ENCODE measurements at places on chromosomes 3 and 15. TPM values are rescaled to one million over a fixed set of nuclear protein-coding genes. Genes with fewer than 3 reads are reported as not detected.
A peak's percentile ranks its signal among the peaks of the same experiment; 100 is the strongest.

DNA sequence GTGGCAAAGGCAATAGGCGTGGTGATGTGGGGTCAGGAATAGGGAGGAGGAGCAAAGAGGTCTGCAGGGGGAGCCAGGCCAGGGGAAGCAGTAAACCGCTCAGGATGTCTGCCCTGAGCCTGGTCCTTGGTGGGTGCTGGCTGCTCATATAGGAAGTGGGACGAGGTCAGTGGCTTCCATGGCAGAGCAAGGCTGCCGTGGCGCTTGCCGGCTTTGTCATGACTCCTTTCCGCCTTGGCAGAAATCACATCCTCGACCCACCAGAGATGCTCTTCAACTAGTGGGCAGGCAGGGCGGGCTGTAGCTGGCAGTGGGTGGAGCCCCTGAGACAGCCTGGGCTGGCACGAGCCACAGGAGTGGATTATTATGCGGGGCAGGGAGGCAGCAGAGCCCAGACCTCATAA lies 13.1 kb upstream of the SKOR1 start:
- peak; percentile 84 for DNase-seq

- no peak for DNase-seq
Measured at GRCh38 chr3:54353946-54354345, 231.6 kb downstream of the CACNA2D3 start.

DNA sequence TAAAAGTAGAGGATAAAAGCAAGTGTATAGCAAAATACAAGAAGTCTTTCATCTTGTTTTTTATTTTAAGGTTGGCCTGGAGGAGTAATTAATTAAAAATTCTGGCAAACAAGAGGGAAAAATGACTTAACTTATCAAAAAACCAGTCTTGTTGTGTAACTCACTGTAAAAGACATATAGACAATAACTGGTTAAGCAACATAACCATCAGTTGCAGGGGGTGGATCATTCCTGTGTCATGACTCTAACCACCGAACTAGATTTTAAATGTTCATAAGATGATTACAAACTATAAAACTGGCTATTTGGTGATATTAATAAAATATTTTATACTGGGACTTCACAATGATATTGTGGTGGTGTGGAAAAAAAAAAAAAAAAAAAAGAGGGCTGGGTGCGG lies 130.6 kb downstream of the STAG1 start:
- DNase-seq = no peak

DNA sequence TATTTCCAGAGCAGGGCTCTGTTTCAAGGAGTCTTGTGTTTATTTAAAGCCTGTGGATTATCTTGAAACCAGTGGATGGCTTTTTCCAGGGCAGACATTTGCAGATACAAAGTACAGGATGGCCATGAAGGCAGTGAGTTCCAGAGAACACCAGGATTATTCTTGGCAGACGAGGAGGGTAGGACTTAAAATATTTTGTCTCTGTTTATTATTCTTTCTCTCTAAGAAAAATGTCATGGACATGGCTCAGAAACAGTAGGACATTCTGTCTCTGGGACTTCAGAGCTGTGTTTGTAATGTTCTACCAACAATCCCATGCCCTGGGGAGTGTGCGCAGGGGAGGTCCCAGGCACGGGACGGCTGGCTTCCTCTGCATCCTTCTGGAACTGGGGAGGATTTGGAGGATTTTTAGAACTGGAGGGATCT lies 125.9 kb downstream of the ATP10A start:
- DNase-seq = no peak

The MESP2 gene
- total RNA-seq = 0.96 TPM

The MYZAP gene
- total RNA-seq = 65.5 TPM

DNA sequence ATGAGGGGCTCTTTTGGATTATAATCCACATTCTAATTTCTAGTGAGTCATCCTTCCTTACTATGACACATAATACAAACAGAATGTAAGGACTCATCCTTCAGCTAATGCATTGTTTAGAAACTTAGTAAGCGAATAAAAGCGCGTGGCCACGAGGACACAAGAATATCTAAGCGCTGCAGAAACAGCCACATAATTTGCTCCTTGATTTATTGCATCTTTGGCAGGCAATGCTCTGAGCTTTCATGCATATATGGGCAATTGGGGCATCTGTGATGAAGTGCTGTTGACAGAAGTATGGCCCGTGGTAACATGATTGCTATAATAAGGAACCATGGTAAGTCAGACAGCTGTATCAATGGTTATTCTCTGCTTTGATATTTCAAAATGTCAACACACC lies 191.3 kb upstream of the ZNF385D start:
- DNase-seq = no peak

The SLC22A13 gene
- total RNA-seq = 1.00 TPM

DNA sequence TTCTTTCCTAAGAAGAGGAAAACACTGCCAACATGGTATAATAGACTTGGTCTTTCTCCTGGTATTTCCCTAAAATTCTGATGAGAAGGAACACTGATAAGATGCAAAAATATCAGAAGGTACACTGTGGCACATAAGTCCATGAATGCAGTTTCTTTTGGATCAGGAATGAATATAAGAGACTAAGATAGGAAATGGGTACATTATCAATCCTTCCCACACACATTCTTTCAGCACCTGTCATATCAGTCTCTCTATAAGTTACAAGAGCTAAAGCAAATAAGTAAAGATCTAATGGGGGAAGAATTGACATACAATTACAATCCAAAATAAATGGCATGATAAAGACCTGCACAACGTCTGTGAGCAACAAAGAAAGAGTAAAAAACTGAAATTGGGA lies 1101.0 kb downstream of the ROBO2 start:
- DNase-seq = no peak

GRCh38 chr3:106167728-106168127 lies 298.9 kb upstream of the CBLB start:
- no peak for DNase-seq

- no peak for DNase-seq
Measured at GRCh38 chr15:70494852-70495571, 268.3 kb downstream of the UACA start.

The PLA2G4B gene
- total RNA-seq = 4.3 TPM

The IL12A gene
- total RNA-seq = 0.29 TPM

- DNase-seq = no peak
Measured at GRCh38 chr15:74383286-74383685, 15.8 kb upstream of the CYP11A1 start.

DNA sequence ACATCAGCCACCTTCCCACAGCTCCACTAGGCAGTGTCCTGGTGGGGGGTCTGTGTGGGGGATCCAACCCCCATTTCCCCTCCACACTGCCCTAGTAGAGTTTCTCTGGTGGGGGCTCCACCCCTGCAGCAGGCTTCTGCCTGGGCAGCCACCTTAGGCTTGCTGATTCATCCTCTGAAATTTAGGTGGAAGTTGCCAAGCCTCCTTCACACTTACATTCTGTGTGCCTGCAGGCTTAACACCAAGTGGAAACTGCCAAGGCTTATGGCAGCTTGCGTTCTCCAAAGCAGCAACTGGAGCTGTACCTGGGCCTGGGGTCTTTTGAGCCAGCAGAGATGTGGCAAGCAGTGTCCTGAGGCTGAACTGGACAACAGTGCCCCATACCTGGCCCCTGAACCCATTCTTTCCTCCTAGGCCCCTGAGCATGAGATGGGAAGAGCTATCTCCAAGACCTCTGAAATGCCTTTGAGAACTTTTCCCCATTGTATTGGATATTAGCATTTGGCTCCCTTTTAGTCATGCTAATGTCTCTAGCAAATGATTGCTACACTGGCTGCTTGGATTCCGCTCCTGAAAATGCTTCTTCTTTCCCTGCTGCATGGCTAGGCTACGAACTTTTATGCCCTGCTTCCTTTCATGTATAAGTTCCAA lies 32.5 kb downstream of the CPN2 start:
- DNase-seq = no peak

DNA sequence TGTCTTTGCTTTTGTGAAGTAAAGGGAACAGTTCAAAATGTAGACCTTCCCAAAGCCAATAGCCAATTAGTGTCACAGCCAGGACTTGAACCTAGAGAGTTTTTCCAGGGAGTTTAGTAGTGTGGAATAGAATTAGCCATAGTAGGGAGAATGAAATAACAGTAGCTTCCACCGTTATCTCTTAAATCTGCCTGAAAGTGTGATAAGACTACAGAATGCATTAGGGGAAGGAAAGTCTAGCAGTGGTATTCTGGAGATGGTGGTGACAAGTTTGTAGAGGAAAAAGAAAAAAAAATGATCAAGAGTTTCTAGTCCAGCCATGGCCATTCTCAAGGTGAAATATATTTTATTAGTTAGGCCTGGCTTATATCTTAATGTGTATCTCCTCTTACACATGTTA lies 13.8 kb downstream of the ATP11B start:
- DNase-seq = no peak

DNA sequence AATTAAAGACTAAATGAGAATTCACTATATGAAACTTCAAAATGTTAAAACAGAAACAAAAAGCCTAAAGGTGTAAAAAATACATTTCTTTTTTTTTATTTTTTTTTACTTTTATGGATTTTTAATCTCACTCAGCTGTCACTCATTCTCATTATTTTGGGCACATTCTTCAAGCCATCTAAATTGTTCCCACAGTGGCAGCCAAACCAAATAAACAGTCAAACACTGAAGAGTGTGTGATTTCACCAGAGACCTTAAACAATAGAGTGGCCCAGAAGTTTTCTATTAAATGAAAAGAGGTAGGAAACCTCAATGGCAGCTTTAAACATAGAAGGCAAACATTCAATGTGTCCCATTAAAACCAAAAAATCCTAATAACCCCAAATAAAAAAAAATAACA lies 616.1 kb downstream of the OTOL1 start:
- DNase-seq = no peak

- DNase-seq = no peak
Measured at GRCh38 chr15:69000725-69001503, 13.6 kb upstream of the NOX5 start.

The UROC1 gene
- total RNA-seq = not detected

The ABTB1 gene
- 34.8 TPM for total RNA-seq

- DNase-seq = no peak
Measured at GRCh38 chr3:67305922-67306321, 307.8 kb downstream of the KBTBD8 start.

- no peak for DNase-seq
Measured at GRCh38 chr15:77889009-77889806, 188.3 kb downstream of the TBC1D2B start.

DNA sequence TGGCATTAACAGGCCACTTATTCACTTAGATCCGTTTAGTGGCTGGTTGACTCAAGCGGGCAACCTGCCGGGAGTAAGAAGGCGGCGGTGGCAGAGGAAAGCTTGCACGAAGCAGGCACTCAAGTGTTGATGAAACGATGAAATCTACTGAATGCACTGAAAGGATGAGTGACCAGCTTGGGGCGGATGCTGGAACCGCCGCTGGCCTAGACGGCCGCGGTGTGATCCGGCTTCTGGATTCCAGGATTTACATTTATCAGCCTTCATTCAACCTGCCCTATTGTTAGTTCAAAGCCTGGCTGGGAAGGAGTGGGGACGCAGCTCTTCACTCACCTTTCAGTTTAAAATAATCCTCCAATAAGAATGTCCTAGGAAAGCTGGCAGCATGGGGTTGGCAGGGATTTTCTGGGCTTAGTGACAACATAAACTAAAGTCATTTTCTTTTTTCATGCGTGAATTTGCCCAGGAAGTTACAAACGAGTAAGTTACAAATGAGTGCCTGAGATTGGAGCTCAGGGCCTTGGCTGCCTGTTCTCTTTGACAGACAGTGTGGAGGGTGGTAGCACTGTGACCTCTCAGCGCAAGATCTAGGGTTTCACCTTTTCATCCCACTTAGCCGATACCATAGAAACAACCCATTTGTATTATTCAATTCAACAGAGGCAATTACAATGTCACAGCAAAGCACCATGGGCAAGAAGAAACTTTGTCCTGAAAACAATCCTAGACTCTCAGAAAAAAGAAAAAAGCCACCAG lies 1.1 kb upstream of the PLCH1 start:
- no peak for DNase-seq
